Ammon's horn (tissue), 1 donor: ENCODE measurements at places on chromosomes 5 and 9.

GRCh38 chr9:92097997-92098482 lies 17.2 kb downstream of the SPTLC1 start:
- peak; percentile 69 for DNase-seq

- no peak for DNase-seq
Measured at GRCh38 chr5:173103411-173103810, 40.9 kb upstream of the BNIP1 start.

DNA sequence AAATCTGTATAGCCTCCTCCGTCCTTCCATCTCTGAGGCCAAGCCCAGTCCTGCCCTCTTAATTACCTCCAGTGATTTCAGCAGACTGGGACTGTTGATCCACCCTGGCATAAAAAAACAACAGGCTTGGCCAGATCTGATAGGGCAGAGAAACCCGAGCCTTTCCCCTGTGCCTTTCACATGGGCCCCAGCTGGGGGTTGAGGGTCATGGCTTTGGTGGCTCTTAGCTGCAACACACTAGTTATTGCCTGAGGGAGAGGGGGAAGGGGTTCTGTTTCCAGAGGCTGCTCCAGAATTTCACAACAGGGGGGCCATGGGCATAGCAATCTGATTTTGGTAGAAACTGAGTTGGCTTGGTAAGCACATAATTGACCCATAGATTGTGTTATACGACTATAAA lies 21.2 kb upstream of the PANK3 start:
- no peak for DNase-seq

GRCh38 chr5:115350894-115351293 lies 54.4 kb upstream of the CCDC112 start:
- DNase-seq: no peak

DNA sequence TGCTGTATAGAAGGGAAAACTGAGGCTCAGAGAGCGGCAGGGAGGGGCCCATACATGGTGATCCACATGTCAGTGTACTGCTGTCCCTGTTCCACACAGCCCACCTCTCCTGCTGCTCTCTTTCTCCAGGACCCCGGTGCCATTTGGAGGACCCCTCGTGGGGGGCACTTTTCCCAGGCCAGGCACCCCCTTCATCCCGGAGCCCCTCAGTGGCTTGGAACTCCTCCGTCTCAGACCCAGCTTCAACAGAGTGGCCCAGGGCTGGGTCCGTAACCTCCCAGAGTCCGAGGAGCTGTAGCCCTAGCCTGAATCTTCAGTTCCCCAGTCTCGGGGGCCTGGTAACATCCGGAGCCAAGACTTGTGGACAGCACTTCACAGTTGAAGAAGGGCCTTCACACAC lies 15.5 kb downstream of the MYOZ3 start:
- DNase-seq: no peak

- peak; percentile 31 for DNase-seq
Measured at GRCh38 chr9:93064392-93065134, 6.1 kb downstream of the SUSD3 start.

- no peak for DNase-seq
Measured at GRCh38 chr9:113205861-113206260, 15.2 kb downstream of the FKBP15 start.

- DNase-seq: no peak
Measured at GRCh38 chr5:149657324-149657723, 72.8 kb upstream of the PPARGC1B start.

- no peak for DNase-seq
Measured at GRCh38 chr5:113359419-113359818, 75.4 kb downstream of the TSSK1B start.

DNA sequence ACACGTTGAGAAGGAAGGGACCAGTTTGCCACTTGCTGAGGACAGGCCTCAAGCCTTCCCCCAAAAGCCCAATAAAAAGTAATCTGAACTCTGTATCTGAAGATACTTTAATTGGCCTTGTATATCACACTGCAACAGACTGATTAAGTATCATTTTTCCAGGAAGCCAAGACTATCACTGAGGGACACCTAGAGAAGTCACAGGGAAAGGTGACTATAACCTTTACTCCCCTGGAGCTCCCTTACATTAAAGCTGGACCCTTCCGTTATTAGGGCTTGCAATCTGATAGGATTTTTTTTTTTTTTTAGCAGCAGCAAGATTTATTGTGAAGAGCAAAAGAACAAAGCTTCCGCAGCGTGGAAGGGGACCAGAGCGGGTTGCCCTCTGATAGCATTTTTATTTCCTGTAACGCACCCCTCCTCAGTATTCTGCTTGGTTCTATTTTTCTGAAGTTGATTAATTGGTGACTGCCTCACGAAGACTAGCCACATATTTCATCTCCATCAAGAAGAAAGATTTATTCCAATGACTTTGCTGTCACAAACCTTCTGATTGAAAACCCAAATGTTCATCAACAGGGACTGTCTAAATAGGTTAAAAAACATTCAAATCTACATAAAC lies 2.7 kb downstream of the CDC14B start:
- DNase-seq: no peak

DNA sequence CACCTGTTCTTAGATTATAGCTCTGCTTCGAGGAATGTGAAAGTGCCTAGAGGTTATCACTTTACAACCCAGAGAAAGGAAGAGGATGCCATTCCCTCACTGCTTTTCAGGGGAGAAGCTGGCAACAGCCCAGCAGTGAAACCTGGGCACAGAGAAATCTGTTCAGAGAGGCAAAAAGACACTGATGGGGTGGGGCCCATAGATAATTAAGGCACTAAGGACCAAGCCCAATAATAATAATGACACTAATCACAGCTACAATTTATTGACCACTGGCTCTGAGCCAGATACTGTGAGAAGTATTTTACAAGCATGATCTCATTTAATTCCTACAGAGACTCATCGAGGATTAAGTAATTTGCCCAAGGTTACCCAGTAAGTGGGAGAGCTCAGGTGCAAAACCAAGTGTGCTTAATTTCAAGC lies 168.3 kb downstream of the PIK3R1 start:
- no peak for DNase-seq

DNA sequence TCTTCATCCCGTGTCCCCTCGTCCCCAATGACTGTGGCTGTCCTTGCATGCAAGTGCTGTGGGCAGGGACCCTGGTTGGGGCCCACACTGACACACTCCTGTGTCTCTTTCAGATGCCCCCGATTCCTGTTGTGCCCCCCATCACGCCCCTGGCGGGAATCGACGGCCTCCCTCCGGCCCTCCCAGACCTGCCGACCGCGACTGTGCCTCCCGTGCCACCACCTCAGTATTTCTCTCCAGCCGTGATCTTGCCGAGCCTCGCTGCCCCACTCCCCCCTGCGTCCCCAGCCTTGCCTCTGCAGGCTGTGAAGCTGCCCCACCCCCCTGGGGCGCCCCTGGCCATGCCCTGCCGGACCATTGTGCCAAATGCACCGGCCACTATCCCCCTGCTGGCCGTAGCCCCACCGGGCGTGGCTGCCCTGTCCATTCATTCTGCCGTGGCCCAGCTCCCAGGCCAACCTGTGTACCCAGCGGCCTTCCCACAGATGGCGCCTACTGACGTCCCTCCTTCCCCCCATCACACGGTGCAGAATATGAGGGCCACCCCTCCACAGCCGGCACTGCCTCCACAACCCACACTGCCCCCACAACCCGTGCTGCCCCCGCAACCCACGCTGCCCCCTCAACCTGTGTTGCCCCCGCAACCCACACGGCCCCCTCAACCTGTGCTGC lies 75.0 kb downstream of the WNK2 start:
- DNase-seq: no peak

- DNase-seq: no peak
Measured at GRCh38 chr9:113617550-113617949, 154.0 kb downstream of the RGS3 start.

- no peak for DNase-seq
Measured at GRCh38 chr5:169944115-169944514, 36.2 kb downstream of the INSYN2B start.
